ENCODE measurements at places on chromosomes 5 and 9.

DNA sequence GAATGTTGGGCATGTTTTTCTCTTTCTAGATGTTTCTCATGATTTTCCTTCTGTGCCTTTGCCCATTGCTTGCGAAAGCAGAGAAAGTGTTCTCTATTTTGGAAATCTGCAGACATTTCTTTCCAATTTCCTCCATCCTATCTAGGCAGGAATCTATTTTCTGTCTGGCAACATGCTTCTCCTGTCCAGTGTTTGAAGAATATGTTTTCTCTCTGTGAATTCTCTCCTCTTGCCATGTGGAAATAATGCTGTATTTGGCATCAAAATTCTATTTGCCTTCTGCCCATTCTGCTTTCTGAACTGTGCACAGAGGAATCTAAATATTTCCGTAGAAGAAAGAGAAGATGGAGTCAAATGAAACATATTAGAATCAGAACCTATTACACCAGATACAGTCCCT is 833.3 kb downstream of the CDH9 start:
- no peak for DNase-seq

GRCh38 chr9:35423499-35423898 is 66.4 kb upstream of the RUSC2 start:
- DNase-seq = no peak

DNA sequence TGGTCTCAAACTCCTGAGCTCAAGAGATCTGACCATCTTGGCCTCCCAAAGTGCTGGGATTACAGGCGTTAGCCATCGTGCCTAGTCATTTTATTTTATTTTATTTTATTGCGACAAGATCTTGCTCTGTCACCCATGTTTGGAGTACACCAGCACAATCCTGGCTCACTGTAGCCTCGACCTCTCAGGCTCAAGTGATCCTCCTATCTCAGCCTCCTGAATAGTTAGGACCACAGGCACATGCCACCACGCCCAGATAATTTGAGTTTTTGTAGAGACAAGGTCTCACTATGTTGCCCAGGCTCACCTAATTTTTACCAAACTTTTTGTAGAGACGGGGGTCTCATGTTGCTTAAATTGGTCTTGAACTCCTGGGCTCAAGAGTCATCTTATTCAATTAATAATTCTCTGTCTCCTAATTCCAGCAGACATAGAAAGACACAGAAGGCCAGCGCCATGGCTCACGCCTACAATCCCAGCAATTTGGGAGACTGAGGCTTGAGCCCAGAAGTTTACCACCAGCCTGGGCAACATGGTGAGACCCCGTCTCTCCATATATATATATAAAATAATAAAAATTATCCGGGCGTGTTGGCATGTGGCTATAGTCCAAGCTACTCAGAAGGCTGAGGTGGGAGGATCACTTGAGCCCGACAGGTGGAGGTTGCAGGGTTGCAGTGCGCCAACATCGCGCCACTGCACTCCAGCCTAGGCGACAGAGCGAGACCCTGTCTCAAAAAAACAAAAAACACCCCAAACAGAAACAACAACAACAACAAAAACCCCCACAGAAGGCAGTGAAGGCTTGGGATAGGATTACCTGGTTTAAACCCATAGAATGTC is 1.0 kb upstream of the UBAP1 start:
- no peak for DNase-seq

DNA sequence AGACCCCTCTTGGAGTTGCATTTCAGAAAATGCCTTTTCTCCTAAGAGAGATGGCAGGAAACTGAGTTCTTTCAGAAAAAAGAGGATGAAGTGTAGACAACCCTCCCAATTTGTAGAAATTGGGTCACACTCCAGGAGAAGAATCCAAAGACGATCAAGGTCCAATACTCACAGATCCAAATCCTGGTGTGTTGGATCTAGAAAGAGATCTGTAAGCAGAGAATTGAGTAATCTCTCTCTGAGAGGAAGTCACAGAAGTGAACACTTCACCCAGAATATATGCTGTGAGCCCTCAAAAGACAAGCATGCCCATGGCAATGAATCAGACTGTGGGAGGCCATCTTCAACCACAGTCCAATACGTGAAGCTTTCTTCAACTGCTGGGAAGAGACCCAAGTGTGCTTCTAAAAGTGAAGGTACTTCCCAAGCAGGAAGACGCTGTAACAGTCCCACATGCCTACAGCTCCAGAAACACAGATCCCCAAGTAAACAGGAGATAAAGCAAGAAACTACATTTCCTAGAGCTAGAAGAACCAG is 182.7 kb downstream of the SMC2 start:
- no peak for DNase-seq

DNA sequence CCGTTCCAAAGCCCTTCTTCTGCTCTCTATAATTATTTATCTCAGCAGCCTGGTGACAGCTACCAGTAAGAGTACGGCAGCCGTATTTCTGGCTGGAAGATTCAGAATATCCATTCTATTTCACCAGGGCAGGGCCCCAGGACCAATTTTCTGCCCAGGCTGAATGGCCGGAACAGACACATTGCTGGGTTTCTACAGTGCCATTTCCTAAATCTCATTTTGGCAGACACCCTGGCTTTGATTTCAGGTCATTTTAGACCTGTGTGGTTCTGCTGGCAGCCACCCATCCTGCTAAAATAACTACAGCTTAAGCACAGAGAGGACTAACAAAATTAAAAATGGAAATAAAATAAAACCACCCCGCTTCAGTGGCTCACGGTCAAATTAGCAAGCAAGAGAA is 95.0 kb downstream of the CRB2 start:
- no peak for DNase-seq

- DNase-seq = no peak
These were observed 1185.5 kb upstream of the CDH18 start for GRCh38 chr5:21173526-21173925.

DNA sequence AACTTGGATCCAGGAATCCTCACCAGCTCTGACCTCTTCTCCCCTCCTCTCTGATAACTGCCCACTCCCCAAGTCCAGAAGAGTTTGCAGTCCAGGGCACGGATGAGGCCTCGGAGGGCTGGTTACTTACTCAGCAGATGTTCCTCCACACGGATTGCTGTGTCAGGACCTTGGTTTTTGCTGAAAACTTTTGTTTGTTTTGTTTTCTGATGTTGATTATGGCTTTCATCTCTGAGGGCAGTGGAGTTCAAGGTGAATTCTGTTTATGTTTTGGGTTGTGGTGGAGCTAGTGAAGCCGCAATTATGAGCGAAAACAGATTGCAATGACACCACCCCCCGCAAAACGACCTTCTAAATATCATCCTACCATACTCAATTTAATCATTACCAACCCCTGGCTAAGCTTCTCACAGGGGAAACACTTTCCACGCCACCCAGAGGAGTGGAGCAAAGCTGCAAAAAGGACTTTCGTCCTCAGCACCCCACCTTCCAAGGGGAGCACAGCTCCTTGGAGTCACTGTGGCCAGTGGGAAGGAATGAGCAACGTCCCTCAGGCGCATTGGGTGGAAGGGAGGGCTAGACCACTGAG is 92.7 kb upstream of the SAP30L start:
- DNase-seq = no peak

DNA sequence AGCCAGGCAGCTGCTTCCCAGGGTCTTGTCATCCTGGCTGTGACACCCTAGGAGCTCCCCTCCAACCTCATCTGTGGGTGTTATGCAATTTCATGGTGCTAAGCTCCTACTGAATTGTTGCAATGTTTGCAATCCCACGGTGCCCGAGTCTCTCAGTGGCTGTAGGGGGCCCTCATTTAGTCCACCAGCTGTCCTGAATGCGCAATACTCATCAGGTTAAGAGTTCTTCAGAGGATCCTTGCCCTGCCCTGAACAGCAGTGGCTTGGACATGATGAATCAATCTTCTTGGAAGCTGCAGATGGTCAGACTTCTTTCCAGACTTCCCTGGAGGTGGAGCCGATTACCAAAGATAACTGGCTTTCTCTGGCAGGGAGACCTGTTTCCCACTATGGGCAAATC is 584.1 kb downstream of the CCDC171 start:
- DNase-seq = no peak

GRCh38 chr9:9133526-9133925 is 1333.9 kb upstream of the DMAC1 start:
- DNase-seq = no peak

- peak; percentile 3 for DNase-seq
These were observed 472 bp downstream of the FBXO4 start for GRCh38 chr5:41925555-41925951.

GRCh38 chr5:10595293-10595671 is 31.4 kb downstream of the ANKRD33B start:
- DNase-seq = no peak

GRCh38 chr5:90289837-90290236 is 119.7 kb downstream of the CETN3 start:
- DNase-seq = no peak

- DNase-seq = no peak
These were observed 91.6 kb upstream of the ICE1 start for GRCh38 chr5:5330728-5331452.

DNA sequence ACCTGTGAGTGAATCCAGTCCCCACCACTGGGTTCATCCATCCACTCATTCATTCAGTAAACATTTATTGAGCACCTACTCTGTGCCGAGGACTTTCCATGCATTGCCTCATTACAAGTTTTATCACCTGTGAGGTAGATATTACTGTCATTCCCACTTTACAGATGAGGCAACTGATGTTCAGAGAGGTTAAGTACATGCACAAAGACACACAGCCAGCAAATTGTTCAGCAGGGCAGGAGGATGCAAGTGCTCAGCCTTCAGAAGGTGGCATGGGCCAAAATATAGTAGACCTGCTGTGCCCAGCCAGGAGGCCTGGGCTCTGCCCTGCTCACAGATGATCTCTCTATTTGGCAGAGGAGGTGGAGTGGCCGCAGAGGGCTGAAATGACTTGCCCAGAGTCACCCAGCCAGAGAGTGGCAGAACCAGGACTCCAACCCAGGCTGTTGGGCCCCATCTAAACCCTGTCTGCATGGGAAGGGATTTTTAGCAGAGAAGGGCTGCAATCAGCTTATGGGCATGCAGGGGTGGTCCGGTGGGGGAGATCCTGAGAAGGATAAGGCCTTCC is 7.6 kb upstream of the NEURL1B start:
- no peak for DNase-seq

DNA sequence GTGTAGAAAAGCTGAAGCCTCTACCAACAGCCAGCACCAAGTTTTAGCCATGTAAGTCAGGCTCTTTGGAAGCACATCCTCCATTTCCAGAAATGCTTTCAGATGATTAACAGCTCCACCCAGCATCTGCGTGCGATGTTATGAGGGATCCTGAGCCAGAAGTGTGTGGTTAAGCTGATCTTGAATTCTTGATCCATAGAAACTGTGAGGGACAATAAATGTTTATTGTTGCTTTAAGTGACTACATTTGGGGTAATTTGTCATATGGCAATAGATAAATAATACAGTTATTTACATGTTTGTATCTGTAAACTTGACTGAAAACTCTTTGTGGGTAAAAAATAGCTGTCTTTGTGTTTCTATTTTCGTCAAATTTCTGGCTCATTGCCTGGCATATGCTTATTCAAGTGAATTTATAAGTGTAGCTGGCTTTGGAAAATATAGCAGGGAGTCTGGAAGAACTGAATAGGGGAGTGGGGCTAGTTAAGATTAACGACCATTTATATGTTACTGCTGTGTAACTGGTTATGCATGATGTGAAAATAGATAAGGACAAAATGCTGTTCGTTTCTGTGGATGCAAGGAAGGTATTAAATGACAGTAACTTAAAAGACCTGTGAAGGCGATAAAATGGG is 234.1 kb downstream of the LRRC70 start:
- DNase-seq = no peak

GRCh38 chr5:145157841-145158240 is 677.3 kb downstream of the PRELID2 start:
- no peak for DNase-seq

DNA sequence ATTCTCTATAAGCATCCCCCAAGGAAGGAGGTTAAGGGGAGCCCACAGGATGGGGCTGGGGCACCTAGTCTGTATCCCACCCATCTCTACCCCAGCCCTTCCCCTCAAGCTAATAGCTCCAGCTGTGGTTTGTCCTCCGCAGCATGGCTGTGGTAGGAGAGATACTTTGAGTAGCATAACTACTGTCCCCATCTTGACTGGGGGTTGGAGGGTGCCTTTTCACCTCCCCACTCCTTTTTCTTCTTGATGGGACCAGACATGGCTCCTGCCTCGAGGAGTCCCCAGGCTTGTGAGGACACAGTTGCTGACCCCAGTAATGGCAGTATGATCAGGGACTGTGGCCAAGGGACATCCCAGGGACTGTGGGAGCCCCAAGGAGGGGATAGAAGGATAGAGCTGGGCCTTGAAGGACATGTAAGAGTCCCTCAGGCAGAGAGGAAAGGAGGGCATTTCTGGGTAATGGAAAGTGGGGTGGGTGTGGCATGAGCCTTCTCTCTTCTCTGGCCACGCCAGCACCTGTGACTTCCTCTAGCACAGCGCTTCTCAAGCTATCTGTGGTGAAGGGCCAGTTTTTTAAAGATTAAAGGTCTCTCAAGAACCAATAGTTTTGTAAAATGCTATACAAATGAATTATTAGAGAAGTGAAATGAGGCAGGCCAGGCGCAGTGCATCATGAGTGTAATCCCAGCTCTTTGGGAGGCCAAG is 14.0 kb downstream of the OLFML2A start:
- DNase-seq = no peak

DNA sequence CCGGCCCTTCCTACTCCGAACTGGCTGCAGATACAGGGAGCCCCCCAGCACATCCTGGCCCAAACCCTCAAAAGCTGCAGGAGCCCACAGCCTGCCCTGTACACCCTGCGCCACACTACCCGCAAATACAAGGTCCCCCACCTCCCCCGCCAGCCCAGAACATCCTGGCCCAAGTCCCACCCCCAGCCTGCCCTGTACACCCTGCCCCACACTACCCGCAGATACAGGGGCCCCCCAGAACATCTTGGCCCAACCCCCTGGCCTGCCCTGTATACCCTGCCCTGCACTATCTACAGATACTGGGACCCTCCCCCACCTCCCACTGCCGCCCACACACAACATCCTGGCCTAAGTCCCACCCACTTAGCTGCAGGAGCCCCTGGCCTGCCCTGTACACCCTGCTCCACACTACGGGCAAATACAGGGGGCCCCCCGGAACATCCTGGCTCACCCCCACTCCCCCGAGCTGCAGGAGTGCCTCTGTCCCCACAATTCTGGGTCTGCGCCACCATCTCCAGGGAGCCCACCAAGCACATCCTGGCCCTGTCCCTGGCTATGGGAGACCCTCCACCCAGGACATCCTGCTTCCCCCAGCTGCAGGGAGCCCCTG is 8.3 kb downstream of the LPCAT1 start:
- no peak for DNase-seq

GRCh38 chr9:8095672-8096086 is 296.1 kb upstream of the DMAC1 start:
- DNase-seq = no peak

- no peak for DNase-seq
These were observed 57.7 kb upstream of the MAMDC2 start for GRCh38 chr9:69985971-69986370.

DNA sequence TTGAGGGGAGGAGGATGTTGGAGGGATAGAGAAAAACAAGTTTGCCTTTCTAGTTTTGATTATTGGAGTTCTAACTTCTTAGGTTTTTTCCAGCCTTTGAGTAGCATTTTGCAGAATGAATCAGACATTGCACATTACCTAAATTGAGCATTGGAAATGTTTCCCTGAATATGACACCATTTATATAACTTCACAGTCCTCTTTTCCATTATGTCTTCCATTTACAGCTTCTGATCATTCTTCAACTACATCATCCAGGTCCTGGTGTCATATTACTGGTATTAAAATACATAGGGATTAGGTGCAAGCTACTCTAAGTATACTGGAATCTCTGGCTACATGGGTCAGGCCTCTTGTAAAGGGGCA is 286.1 kb downstream of the ARHGAP26 start:
- no peak for DNase-seq

- no peak for DNase-seq
These were observed 174.9 kb upstream of the SMIM23 start for GRCh38 chr5:171610686-171611085.

Data from stimulated activated CD8-positive, alpha-beta memory T cell treated with anti-CD3 and anti-CD28 coated beads, Interleukin-2, amount 100 ng/mL, for 1 hour (primary cell).